Activated CD4-positive, alpha-beta T cell treated with anti-CD3 and anti-CD28 coated beads, Interleukin-2, amount 50 U/mL, for 1 hour (primary cell): ENCODE measurements at places on chromosomes 13 and 19.

GRCh38 chr19:42529248-42529764 is 1.0 kb upstream of the CEACAM1 start:
- peak; percentile 62 for DNase-seq

DNA sequence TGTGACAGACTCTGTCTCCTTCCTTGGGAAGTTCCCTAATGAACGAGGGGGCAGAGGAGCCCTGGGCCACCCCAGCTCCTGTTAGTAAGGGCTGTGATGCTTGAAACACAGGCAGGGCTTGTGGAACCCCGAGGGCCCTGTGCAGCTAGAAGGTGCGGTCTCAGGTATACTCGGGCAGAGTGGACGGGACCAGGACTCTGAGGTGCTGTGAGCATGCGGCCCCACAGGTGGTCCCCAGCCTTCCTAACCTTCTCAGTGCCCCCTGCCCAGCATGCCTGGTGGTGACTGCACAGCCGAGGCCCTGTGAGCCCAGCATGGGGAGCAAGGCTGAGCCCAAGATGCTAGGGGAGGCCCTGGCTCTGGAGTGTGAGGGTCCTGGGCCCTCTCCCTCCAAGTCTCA is 4.0 kb upstream of the SIGLEC8 start:
- DNase-seq, result no peak

- DNase-seq, result no peak
These were observed 60.7 kb upstream of the URI1 start for GRCh38 chr19:29881386-29881785.

GRCh38 chr13:59424661-59425060 is 739.1 kb downstream of the DIAPH3 start:
- DNase-seq, result no peak

DNA sequence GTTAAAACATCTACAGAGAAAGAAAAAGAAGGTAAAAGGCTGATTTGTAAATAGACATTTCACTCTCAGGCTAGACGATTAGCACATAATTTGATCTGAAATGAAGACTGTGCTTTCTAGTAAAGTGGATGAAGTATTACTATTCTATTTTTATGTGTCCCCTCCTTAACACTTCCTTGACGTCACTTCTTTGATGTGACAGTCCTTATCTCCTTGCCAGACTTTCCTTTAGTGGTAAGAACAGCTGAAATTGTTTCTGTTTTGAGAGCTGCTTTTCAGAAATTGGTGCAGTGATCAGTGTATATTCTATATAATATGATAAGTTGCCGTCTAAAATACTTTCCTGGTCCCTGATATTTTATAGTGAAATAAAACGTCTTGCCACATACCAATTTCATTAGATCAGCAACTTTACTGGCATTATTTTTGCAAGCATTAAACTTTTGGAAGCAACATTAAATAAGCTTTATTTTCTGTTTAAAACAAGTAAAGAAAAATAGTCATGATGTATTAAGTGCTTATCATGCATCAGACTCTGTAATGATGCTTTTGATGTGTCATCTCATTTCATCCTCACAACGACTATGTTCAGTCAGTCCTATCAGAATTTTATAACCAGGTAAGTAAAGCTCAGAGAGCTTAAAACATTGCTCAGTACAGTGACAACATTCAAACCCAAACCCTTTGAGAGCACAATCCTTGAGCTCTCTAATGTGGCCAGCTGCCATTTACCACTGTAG is 210.3 kb upstream of the PCDH9 start:
- DNase-seq, result no peak

DNA sequence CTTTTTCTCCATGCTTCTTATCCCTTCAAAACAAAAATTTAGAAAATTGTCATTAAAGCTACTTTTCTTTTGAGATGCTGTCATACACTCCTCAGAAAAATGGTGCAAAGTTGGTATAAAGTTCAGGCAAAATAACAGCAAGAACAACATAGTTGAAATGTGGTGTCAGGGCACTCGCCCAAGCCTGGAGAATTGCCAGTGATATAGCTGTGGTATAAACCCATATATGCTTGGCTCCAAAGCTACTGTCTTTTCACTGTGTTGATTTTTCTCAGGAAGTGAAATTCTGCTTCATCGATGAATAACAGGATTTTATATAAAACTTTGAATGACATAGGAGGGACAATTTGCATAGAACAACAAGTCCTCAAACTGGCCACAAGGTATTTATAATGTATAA is 2532.9 kb downstream of the PCDH9 start:
- no peak for DNase-seq

GRCh38 chr13:74523057-74523456 is 388.9 kb upstream of the KLF12 start:
- no peak for DNase-seq

DNA sequence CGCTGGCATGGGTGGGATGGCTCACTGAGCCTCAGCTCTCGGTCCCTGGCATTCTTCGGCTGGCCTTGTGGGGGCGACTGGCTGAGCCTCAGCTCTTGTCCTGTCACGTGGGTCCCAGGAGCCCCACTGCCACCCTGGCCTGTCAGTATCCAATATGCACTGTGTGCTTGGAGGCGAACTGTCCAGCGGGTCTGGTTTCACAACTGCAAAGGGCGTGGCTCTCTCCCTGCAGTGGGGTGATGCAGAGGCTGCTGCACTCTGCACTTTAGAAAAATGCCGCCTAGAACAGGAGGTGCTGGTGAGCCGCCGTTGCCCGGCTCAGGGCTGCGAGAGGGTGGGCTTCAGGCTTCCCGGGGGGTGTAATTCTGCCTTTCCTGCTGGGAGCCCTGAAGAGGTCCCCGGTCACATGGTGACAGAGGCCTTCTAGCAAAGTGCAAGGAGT is 17.0 kb upstream of the TMEM255B start:
- DNase-seq, result no peak

DNA sequence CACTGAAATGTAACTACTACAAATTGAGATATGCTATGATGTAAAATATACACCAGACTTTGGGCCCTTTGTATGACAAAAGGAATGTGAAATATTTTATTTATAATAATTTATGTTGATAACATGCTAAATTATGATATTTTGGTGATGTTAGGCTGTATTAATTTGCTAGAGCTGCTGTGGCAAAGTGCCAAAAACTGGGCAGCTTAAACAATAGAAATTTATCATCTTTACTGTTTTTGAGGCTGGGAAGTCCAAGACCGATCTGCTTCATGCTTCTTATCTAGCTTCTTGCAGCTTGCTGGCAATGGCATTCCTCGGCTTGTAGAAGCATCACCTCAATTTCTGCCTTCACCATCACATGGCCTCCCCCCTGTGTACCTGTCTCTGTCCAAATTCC is 245.0 kb downstream of the GPC5 start:
- DNase-seq, result no peak

- no peak for DNase-seq
These were observed 1.1 kb upstream of the GTF3A start for GRCh38 chr13:27423333-27423732.

GRCh38 chr13:97318532-97318931 is 96.4 kb downstream of the MBNL2 start:
- no peak for DNase-seq

- DNase-seq, result no peak
These were observed 13.0 kb downstream of the ARHGEF1 start for GRCh38 chr19:41895745-41896580.

GRCh38 chr13:70249332-70250064 is 141.2 kb upstream of the KLHL1 start:
- DNase-seq, result no peak

DNA sequence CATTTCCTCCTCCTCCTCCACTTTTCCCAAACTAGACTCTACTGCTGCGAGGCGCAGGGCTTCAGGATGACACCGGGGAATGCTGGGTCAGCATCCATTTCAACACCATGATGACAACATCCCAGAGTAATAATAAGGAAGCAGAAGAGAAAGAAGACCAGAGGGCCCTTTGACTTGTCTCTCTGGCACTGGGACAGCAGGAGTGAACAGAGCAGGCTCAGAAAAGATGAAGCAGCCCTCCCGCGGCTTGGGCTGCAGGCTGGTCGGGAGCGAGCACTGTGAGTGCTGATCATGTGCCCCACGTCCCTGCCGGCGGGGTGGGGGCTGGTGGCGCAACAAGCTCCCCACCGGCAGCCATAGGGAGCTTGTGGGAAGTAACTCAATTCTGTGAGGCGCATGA is 30.5 kb downstream of the RANBP3 start:
- DNase-seq, result no peak

DNA sequence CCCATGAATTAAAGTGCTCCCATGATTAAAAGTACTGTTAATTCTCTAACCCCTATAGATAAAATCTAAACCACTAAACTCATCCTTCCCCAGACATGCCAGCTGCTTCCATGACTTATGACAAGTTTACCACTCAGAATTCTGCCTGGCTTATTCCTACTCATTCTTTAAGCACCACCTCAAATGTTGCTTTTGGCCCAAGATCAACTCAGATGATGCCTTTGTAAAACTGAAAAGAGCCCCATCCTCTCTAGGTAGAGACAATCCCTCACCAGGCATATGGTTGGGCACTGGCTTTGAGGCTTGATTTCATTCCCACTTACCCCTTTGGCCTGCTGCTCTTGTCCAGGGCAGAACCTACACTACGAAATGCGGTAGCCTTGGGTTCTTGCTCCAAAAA is 250.0 kb downstream of the DNAJC15 start:
- no peak for DNase-seq

DNA sequence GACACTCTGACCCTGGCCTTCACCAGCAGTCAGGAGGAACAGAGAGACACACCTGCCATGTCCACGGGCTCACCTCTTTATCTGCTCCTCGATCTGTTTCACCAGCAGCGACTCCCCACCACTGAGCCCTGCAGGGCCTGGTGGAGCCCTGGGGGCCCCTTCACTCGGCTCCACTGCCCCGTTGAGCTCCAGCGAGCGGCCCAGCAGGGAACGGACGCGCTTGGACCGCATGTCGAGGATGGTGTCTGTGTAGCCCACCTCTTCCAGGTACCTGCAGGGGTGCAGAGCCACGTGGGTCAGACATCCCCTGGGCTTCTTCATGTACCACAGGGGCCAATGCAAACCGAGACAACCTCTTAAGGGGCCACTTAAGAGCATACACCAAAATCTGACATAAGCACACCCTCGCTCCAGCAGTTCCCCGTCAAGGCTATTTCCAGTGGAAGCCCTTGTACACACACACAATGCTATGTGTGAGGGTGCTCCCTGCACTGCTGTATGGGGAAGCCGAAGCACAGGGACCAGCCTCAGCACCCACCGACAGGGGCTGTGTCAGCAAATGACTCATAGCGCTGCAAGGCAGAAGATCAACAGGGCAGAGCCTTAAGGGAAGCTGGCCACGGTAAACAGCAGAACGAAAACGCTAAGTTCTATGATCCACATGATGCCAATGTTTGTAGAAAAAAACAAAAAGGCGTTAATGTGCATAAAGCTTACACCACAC is 12.7 kb upstream of the FKRP start:
- no peak for DNase-seq

DNA sequence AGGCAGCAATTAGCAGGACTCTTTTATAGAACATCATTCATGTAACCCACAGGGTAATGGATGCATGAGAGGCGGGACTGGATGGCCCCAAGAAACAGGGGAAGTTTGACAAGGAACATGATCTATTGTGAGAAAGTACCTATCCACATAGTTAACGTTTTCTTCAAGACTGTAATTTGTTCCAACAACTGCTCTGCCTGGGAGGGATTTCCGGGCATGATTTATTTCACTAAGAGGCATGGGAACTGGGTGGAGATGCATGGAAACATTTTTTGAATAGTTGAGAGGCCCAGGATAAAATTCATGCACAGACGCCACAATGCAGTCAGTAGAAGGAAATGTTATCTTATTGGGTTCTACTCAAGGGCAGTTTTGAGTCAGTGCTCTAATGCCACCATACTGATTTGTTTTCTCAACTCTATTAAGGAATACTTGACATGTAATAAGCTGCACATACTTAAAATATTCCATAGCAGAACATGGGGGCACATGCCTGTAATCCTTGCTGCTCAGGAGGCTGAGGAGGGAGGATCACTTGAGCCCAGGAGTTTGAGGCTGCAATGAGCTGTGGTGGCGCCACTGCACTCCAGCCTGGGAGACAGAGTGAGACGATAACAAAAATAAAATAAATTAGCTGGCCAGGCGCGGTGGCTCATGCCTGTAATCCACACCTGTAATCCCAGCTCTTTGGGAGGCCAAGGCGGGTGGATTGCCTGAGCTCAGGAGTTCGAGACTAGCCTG is 9.9 kb upstream of the ATG4D start:
- DNase-seq, result no peak

- no peak for DNase-seq
These were observed 153.2 kb upstream of the SOX1 start for GRCh38 chr13:111913761-111914140.

DNA sequence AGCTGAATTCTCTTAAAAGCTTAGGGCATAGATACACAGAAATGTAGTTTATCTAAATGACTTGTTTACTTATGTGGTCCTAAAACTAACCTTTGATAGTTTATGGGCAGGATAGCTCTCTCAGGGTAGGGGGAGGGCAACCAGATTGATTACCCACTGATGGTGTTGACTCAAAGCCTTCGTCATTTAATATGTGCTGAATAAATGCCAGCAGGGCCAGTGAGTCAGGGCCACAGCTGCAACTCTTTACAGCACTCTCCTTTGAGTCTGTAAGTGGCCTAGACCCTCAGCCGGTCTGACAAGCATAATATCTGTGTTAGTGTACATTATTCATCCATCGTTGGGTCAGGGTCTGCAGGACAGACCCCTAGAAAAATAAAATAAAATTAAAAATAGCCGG is 128.5 kb downstream of the ZNF675 start:
- no peak for DNase-seq

GRCh38 chr13:33953203-33953602 is 135.3 kb downstream of the RFC3 start:
- DNase-seq, result no peak
